ENCODE measurements at places on chromosomes 11 and 22.

DNA sequence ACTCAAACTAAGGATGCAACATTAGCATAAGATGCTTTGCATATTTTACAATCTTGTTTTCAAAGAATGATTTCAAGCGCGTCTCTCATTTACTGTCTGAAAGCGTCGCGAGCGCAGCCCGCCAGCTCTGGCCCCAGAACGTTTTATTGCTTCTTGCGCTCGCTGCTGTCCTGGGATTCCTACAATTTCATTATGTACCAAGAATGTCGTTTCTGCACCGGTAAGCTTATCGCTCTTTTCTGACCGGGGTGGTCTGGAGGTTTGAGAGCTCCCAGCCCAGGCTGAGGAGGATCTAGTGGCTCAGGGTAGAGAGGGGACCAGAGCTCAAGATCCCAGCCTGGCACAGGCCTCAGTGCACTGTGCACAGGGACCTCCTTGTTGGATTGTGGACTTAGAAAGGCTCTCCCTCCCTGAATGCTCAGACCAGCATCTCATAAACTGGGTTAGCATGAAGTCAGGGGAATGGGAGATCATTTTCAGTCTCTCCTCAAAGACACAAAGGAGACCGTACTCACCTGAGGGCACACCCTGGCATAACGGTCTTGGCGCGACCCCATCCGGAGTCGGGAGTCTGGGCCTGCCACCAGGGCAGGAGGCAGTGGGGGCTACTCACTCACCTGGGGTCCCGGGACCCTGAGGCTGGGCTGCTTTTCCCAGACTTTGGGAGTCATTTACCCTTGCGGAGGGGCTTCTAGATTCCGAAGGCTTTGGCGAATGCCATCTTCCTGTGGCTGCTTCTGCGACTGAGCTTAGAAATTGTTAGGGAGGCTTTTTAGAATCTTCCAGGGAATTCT lies 817.4 kb downstream of the BRD1 start:
- no peak for DNase-seq

- no peak for DNase-seq
These were observed 6.8 kb upstream of the CDKN1C start for GRCh38 chr11:2892215-2892966.

GRCh38 chr11:13262096-13262495 lies 15.5 kb upstream of the BMAL1 start:
- no peak for DNase-seq

GRCh38 chr22:22974156-22974555 lies 86.5 kb downstream of the IGLL5 start:
- DNase-seq = no peak

DNA sequence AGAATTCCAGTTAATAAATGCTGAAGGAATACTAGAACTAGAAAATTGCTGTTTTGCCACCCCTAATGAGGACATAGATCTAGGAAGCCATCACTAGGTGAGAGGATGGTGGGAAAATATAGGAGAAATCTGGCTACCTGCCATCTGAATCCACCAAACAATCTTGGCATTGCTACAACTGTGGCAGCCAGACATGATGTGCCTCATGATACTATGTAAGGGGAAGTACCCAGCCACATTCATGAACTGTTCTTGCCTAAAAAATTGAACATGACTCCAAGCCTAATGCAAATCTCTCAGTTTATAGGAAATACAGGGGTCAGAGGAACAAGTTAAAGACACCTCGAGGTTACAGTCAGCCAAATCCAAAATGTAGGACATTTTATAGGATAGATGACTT lies 72.8 kb downstream of the SFI1 start:
- DNase-seq = no peak

- no peak for DNase-seq
These were observed 17.0 kb upstream of the PSMA1 start for GRCh38 chr11:14537134-14537599.

DNA sequence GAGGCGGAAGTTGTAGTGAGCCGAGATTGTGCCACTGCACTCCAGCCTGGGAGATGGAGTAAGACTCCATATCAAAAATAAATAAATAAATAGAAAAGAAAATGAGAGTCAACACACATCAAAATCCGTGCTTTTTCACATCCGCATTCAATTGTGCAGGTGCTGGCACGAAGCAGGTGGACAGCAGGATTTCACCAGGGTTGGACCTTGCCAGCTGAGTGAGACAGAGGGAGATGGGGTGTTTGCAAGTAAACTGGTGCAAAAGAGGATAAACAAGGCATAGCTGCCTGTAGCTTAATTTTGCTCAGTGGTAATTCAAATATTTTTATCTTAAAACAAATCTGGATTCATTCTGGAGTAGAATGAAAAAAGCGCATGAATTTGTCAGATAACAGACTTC lies 23.3 kb upstream of the DNAL4 start:
- no peak for DNase-seq

- DNase-seq = no peak
These were observed 4.1 kb upstream of the RFPL1 start for GRCh38 chr22:29434288-29434687.

DNA sequence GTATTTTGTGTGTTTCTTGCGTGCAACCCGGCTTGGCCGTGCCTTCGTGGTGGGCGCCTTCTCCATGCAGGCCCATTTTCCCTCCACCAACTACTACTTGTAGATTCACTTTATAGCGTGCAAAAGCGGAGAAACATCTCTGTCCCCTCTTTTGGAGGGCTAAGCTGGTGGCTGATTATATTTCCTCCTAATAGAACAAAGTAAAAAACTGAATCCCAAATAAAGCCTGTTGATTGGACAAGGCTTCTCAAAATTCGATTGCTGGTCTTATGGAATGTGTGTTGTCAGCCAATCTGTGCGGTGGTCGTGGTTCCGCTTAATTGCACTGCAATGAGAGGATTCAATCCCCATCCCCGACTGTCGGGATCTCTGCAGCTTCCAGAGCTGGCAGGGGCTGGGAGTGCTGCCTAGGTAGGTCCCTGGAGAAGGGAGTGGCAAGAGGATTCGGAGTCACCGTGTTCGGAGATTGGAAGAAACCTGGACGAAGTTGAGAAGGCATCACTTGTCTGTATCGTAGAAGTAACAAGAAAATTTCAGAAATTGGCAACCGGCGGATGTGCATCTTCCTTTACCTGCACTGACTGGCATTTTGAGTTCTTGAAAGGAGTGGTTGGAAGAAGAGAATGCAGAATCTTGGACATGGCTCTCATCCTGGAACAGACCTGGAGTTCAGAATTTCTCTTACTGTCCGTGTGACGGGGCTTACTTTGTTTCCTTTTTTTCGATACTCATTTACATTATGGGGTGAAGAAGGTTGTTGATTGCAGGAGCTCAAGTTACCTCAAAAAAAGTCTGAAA lies 1.1 kb downstream of the HMGXB4 start:
- no peak for DNase-seq
